Activated CD4-positive, alpha-beta T cell treated with anti-CD3 and anti-CD28 coated beads, Interleukin-2, amount 10 ng/mL, durations not matched to agents 24 days and 14 days (primary cell): ENCODE measurements at places on chromosomes 7 and 10. TPM values are rescaled to one million over a fixed set of nuclear protein-coding genes. Genes with fewer than 3 reads are reported as not detected.

The HELLS gene
- total RNA-seq: 247 and 274 TPM in 2 replicates

DNA sequence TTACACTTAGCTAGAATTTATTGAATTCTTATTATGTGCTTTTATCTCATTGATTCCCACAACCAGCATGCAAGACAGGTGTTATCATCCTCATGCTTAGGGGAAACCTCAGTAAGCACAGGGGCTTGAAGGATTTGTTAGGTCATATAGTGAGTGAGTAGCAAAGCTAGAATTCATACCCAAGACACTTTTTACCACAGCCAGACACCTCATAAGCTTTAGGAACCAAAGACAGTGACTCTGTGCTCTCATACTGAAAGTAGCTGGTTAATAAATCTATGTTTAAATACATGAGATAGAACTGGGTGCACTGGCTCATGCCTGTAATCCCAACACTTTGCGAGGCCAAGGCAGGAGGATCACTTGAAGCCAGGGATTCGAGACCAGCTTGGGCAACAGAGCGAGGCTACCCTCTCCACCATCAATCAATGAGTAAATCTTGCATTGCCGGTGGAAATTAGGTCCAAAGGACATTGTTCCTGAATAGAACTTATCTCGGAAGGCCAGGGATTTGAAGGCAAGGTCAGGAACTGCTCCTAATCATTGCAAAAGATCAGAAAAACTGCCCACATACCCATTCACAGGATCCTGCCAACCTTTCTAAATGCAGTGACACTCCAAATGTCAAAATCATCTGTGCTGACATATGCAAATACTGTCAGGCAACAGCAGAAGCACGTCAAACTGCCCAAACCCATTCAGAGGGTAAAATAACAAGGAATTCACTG lies 523.5 kb downstream of the PARD3 start:
- DNase-seq: no peak

The ANKRD61 gene
- 0.31 and 0.58 TPM in 2 replicates for total RNA-seq

DNA sequence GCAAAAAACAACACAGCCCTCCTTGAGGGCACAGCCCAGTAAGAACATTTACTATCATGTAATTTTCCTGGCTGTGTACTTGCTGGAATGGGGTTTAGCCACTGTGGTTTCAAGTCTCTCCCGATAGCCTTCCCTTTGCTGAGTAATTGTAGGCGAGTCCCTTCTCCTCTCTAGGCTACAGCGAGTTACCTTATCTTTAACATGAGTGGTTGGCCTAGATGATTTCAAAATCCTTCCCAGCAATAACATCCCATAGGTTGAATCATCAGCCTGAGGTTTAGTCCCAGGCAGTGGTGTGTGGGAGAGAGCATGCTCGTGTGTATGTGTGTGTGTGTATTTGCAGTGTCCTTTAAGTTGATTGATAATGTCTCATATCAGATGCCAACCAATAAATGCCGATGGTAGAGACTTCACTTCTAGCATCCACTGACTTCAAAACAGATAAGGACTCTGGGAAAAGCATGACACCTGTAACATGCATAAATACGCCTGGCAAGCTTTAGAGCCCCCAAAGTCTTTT lies 142.9 kb upstream of the ZMIZ1 start:
- DNase-seq: no peak

- no peak for DNase-seq
Measured at GRCh38 chr7:66083677-66084076, 8.1 kb downstream of the ASL start.

DNA sequence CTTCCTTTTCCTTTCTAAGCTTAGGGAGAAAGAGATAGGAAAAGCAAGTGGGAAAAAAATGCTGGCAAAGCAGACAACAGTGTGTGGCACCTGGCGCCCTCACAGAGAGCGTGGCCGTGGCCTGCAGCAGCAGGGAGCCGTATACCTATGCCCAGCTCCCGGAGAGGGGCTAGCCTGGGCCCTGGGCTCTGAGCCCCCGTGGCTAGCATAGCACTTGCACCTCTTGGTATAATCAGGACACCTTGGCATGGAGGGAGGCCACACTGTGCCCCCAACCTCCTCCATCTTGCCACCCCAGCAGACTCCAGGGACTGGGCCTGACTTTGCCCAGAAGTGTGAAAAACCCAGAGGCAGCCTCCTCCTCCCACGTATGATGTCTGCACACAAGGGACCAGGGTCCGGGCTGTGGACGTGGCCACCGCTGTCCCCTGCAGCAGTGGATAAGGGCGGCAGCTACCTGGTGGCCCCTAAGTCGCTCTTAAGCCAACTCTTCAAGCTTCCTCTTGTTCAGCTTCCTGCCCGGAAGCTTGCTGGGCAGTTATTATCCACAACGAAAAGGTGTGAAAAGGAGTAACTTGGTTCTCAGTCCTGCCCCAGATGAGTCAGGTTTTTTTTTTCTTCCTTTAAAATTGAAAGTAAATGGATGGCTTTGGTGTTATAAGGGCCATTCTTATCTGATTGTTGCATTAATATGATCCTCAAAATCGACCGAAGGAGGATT lies 249.1 kb upstream of the PITRM1 start:
- peak; percentile 61 for DNase-seq

The GNAT3 gene
- not detected in 2 replicates for total RNA-seq

DNA sequence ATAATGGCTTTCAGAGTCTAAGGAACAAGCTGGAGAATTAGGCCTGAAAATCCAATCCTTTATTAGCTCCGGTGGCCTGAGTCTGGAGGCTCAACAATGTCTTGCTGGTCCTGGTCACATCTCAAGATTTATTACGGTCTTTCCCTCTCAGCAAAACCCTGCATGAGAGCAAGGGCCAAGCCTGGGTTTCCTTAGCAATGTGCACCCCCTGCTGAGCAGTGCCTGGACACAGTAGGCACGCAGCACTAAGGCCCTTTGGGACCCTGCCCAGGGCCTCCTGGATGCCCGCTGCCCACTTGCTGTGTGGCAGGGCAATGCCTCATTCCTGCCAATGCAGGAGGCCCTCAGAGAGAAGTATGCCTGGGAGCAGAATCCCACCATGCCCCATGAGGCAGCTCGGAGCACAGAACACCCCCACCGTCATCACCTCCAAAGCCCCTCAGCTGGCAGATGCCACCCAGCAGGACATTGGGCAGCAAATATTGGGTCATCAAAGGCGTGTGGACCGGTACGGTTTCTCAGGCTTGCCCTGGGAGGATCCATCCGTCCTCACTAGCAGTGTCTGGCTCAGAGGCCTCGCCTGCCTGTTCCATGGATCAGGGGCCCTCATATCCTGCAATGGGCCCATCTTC lies 156.4 kb downstream of the OAT start:
- DNase-seq: no peak

The CYP2C19 gene
- total RNA-seq: 0.33 TPM in 1 of 2 replicates, not detected in the other

The RELN gene
- total RNA-seq: not detected in 2 replicates

DNA sequence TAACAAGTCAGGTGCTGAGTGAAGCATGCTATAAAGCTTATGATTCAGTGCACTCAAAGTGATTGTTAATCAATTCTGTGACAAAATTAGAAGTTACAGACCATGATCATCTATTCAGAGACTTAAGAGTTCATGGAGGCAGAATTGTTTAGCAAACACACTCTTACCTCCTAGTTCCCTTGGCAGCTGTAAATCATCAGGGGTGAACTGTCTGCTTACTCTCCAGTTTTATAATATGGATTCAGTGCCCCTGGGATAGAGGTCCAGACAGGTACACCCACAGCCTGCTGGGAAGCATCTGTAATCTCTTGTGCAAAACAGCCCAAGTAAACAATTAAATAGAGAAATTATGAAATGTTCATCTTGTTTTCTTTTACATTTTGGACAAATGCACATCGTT lies 835.0 kb upstream of the COBL start:
- DNase-seq: no peak

The ASZ1 gene
- total RNA-seq: not detected in 2 replicates

GRCh38 chr7:130394421-130395195 lies 14.3 kb downstream of the CPA1 start:
- peak; percentile 77 for DNase-seq

DNA sequence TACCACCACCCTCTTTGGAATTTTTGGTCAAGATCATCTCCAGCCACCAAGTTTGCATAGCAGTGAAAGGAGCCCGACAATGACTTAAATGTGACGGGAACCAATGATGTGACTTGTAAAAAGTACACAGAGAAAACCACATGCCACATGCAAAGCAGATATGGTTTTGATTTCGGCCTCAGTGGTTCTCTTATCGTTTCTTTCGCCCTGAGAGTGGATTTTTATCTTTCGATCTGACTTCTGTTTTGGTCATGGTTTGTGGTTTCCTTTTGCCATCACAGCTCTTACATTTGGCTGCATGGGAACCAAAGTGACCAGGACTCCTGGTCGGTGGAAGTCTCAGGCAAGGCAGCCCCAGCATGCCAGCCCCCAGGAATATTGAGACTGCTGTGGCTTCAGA lies 31.5 kb downstream of the TCF7L2 start:
- DNase-seq: peak; percentile 67
